ENCODE measurements at places on chromosomes 1 and 21.

DNA sequence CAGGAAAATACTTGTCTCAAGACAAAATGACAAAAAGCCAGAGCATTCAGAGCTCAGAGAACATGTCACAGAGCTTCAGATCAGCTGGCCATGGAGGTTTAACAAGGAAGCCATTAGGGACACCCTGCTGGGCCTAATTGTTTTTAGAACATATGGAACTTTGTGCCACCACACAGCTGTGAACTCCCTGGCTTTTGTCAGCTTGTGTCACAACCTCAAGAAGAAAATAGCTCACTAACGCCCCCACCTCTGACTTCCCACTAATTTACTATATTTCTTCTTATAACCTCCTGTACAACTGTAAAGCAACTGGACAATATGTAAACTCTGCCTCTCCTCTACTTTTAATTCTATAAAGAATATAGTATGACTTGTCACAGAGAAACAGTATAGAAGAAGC is 21.0 kb upstream of the TDRD10 start:
- no peaks in the 10 kb centered on the region for H3K36me3 ChIP-seq
- H3K27me3 ChIP-seq = no peaks in the 10 kb centered on the region
- no peak overlapping the region for H3K4me3 ChIP-seq
- H3K4me1 ChIP-seq = no peaks in the 10 kb centered on the region

GRCh38 chr1:54627196-54627595 is 3.9 kb upstream of the FAM151A start:
- no peak overlapping the region for H3K27ac ChIP-seq
- no peak overlapping the region for H3K4me3 ChIP-seq
- no peak for DNase-seq
- H3K36me3 ChIP-seq = no peaks in the 10 kb centered on the region

DNA sequence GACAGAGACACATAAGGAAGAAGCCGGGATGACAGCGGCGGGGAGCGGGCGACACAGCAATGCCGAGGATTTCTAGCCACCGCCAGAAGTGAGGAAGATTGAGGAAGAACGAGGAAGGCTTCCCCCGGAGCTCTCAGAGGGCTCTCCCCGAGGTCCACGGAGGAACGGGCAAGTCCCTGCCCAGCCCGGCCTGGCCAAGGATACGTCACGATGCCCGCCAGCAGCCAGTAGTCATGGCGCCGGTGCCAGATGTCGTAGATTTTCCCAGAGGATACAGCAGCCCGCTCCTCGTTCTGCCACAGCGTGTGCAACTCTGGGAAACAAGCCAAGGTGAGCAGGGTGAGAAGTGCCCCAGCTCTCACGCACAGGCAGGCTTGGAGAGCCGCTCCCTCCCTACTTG is 65.9 kb downstream of the KCNAB2 start:
- DNase-seq = no peak
- no peaks in the 10 kb centered on the region for H3K36me3 ChIP-seq
- no peaks in the 10 kb centered on the region for H3K27me3 ChIP-seq
- no peak overlapping the region for H3K4me3 ChIP-seq
- H3K4me1 ChIP-seq = no peaks in the 10 kb centered on the region

DNA sequence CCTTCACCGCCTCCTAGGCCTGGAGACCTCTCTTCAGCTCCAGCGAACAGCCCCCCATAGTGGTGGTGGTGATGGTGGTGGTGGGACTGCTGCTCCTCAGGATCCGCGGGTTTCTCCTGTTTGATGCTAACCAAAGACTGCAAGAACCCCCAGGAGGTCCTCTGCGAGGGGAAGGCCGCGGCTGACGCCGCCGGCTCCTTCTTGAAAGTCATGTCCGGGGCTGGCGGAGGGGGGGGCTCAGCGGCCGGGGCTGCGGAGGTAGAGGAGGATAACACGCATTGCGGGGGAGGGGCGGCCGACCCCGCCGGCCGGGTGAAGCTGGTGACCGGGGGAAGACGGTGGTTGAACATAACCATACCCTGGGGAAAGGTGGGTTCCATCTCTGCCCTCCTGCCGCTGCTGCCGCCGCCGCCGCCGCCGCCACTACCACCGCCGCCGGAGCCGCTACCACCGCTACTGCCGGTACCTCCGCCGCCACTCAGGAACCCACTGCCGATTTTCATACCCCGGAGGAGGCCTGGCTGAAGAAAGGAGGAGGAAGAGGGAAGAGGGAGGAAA is 554 bp downstream of the ZNF281 start:
- H3K27me3 ChIP-seq = no peaks in the 10 kb centered on the region
- peak; percentile 14 for DNase-seq
- H3K36me3 ChIP-seq = no peaks in the 10 kb centered on the region
- peak overlapping the region; percentile 96 for H3K4me3 ChIP-seq
- H3K4me1 ChIP-seq = peaks cover 28% of the 10 kb centered on the region
- peak overlapping the region; percentile 78 for H3K27ac ChIP-seq

GRCh38 chr1:184647471-184647870 is 107.2 kb downstream of the EDEM3 start:
- H3K27me3 ChIP-seq = no peaks in the 10 kb centered on the region
- no peak overlapping the region for H3K27ac ChIP-seq
- H3K4me1 ChIP-seq = no peaks in the 10 kb centered on the region
- DNase-seq = no peak

GRCh38 chr1:26538480-26539412 is 9.2 kb downstream of the RPS6KA1 start:
- peaks cover 62% of the 10 kb centered on the region for H3K4me1 ChIP-seq
- DNase-seq = peak; percentile 45
- H3K36me3 ChIP-seq = peaks cover 5% of the 10 kb centered on the region
- H3K27ac ChIP-seq = peak overlapping the region; percentile 64
- H3K27me3 ChIP-seq = no peaks in the 10 kb centered on the region

- no peak overlapping the region for H3K4me3 ChIP-seq
- no peak for DNase-seq
- H3K27ac ChIP-seq = no peak overlapping the region
- no peaks in the 10 kb centered on the region for H3K4me1 ChIP-seq
- H3K27me3 ChIP-seq = no peaks in the 10 kb centered on the region
- no peaks in the 10 kb centered on the region for H3K36me3 ChIP-seq
These were observed 841.8 kb downstream of the USP25 start for GRCh38 chr21:16571594-16571993.

DNA sequence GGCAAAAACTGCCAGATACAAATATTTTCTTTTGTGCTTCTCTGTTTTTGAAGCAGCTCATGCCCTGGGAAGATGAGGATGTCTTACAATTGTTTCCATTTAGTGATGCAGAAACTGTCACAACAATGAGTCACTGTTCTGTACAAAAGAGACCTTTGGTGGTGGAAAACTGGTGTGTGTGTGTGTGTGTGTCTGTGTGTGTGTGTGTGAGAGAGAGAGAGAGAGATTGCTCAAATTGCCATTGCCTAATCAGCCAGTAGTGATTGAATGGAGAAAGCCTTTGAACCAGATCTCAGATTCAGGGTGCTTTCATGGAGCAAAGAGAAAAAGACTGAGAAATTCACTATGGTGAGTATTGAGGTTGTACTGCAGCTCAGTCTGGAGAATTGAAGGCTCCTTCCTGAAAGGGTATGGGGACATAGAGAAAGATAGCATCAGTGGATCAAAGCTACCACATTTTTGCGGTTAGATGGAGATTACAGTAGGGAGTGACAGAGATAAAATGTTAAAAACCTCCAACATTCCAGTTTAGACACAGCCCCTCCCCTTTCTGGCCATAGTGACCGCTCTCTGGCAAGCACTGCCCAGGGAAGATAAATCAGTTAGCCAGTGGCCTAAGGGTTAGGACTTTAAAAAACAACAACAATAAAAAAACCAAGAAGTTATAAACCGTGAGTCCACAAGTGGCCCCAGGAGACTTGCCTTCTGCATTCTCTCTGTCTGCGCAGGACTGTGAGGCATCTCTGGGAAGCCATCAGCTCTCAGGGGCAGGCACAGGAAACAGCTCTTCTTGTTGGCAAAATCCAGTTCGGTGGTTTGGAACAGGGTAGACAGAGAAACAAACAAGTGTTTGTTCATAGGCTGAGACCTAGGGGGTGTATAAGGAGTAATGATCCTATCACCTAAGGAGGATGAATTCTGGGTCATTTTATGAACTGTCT is 406.5 kb downstream of the DUSP10 start:
- H3K4me1 ChIP-seq = no peaks in the 10 kb centered on the region
- H3K4me3 ChIP-seq = no peak overlapping the region
- no peaks in the 10 kb centered on the region for H3K36me3 ChIP-seq
- DNase-seq = no peak

DNA sequence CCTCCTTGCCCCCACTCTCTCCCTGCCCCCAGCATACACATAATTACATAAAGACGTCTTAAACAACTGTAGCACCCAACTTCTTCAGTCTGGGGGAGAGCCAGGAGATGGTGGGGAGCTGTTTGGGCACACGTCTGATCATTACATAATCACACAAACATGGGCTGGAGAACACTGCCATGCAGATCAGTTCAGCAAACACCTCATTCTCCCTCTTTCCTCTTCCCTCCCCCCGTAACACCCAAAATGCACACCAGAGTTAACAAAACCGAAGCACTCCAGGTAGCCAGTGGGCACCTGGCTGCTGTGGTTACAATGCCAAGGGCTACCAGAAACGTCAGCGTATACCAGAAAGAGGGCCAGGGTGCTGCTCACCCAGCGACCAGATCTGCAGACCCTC is 1.6 kb downstream of the HIVEP3 start:
- peaks cover 59% of the 10 kb centered on the region for H3K4me1 ChIP-seq
- no peaks in the 10 kb centered on the region for H3K27me3 ChIP-seq
- DNase-seq = no peak
- no peaks in the 10 kb centered on the region for H3K36me3 ChIP-seq
- H3K4me3 ChIP-seq = peak overlapping the region; percentile 58
- H3K27ac ChIP-seq = no peak overlapping the region

DNA sequence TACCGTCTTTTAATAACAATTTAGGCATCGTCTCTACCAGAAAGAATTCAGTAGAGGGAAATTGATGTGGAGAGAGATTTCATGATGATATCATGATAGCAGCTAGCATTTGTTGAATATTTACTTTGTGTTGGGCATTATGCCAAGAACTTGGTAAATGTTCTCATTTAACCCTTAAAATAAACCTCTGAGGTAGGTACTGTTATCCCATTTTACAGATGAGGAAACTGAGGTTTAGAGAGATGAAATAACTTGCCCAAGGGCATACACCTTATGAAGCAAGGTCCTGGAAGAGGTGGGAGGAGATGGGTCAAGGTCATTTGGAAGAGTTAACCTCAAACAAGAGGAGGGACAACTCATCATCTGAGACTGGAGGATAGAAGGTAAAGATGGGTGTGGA is 34.8 kb downstream of the TSNAX start:
- no peak overlapping the region for H3K27ac ChIP-seq
- no peak overlapping the region for H3K4me3 ChIP-seq
- peaks cover 22% of the 10 kb centered on the region for H3K36me3 ChIP-seq
- no peak for DNase-seq
- no peaks in the 10 kb centered on the region for H3K4me1 ChIP-seq

DNA sequence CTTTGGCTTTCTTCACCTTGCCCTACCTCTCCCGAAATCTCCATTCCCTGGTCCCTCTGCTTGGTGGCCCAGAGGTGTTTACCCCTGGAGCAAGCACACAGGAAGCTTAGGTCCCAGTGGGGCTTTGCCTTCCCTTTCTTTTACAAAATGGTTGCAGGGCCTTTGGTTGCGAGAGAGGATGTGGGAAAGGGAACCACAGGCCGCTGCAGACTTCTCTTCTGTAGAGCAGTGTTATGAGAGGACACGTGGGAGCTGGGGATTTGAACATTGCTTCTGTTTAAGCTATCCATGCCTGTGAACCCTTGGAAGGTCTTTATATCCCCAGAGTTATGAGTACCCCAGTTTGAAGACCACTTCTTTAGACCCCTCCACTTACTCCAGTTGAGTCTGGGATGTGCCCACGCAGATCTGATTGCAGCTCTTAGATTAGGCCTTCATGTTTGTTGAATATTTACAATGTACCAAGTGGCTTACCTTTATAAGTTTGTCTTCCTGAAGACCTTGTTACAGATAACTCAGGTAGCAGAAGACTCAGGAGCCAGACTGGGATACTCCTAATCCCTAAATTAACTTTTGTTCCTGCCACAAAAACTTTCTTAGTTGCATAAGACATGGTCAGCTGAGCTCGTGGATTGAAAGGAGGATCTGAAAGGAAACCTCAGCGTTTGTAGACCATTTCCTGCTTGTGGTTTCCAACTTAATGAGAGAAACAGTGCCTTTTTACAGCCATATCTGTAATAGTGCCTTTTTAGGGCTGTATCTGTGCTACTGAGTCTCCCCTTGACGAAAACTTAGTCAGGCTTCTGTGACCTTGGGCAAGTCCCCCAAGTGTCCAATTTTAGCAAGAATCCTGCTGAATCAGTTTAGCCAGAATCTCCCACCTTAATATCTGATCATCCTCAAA is 21.9 kb upstream of the IVNS1ABP start:
- peak overlapping the region; percentile 13 for H3K4me3 ChIP-seq
- no peaks in the 10 kb centered on the region for H3K36me3 ChIP-seq
- H3K4me1 ChIP-seq = peaks cover 25% of the 10 kb centered on the region

DNA sequence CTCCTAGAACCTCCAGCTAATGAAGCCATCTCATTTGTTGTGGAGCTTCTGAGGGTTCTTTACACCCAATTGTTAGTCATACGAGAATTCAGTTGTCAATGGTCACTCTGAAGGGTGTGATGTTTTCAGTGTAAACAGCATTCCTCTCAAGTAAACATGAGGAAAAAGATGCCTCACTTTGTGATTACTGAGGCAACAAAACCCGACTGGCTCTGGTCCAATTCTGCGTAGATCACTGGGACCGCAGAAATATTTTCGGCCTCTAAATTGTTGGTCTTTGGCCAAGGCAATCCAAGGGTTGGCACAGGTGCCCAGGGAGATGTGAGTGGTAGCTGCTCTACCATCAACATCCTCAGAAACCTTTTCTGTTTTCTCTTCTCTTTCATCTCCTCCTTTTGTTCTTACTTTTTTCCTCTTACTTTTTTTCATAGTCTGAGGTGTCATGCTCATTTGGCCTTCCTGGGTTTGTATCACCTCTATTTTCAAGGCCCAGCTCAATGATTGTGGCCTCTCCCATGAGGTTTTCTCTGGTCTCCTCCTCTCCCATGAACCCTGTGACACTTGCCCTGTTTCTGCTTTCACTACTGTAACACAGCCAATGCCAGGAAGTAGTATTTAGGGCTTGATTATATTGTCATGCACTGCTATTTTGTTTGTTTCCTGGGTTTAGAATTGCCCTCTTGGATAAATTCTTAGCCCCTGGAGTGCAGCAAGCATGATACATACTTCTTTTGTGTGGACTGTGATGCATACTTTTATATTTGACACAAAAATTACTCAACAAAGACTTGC is 221.9 kb downstream of the TNR start:
- no peaks in the 10 kb centered on the region for H3K4me1 ChIP-seq
- H3K27ac ChIP-seq = no peak overlapping the region
- H3K36me3 ChIP-seq = no peaks in the 10 kb centered on the region
- DNase-seq = no peak

- no peak for DNase-seq
- H3K36me3 ChIP-seq = no peaks in the 10 kb centered on the region
- peaks cover 20% of the 10 kb centered on the region for H3K4me1 ChIP-seq
- H3K4me3 ChIP-seq = no peak overlapping the region
- H3K27ac ChIP-seq = no peak overlapping the region
- H3K27me3 ChIP-seq = peaks cover 38% of the 10 kb centered on the region
These were observed 3.1 kb downstream of the TMEM54 start for GRCh38 chr1:32898056-32898455.

GRCh38 chr1:21547876-21548275 is 38.7 kb downstream of the ALPL start:
- no peaks in the 10 kb centered on the region for H3K4me1 ChIP-seq
- no peak overlapping the region for H3K27ac ChIP-seq
- DNase-seq = no peak
- no peaks in the 10 kb centered on the region for H3K36me3 ChIP-seq

Data from effector memory CD4-positive, alpha-beta T cell (primary cell).